Fibroblast of skin of right quadriceps (primary cell): ENCODE measurements at places on chromosomes 2 and 18.

DNA sequence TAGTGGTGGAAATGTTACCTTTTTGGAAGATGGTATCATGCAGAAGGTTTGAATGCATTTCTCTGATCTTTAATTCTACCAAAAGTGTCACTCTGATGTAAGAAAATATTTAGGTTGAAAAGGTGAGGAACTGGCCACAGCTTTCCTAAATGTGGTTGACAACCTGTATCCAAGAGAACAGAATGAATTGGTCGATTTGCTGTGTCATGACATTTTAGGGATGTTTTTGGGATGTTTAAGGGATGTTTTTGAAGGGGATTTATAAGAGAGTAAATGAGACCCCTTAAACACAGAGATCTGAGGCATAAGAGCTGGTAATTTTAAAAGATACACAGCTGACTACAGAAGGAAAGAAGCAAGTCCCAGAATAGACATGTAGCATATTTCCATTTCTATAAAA is 270.8 kb upstream of the EPAS1 start:
- no peak for DNase-seq

DNA sequence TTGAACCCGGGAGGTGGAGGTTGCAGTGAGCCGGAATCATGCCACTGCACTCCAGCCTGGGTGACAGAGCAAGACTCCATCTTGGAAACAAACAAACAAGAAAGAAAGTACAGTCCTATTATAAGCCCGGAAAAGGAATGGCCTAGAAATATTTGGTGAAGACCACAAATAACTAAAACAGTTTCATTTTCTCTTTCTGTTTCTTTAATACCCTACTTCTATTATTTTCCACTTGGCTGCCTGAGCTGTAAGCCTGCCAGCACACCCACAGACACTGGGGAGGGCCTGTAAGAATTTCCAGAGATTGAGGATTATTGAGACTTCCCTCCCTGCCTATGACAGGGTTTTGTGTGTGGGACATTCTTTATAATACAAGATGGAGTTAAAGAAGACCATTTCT is 188.0 kb upstream of the DCC start:
- no peak for DNase-seq

- DNase-seq = no peak
Observed at GRCh38 chr18:37422596-37422995, 143.0 kb downstream of the CELF4 start.

- DNase-seq = no peak
Observed at GRCh38 chr18:56358608-56359280, 279.6 kb downstream of the TXNL1 start.

DNA sequence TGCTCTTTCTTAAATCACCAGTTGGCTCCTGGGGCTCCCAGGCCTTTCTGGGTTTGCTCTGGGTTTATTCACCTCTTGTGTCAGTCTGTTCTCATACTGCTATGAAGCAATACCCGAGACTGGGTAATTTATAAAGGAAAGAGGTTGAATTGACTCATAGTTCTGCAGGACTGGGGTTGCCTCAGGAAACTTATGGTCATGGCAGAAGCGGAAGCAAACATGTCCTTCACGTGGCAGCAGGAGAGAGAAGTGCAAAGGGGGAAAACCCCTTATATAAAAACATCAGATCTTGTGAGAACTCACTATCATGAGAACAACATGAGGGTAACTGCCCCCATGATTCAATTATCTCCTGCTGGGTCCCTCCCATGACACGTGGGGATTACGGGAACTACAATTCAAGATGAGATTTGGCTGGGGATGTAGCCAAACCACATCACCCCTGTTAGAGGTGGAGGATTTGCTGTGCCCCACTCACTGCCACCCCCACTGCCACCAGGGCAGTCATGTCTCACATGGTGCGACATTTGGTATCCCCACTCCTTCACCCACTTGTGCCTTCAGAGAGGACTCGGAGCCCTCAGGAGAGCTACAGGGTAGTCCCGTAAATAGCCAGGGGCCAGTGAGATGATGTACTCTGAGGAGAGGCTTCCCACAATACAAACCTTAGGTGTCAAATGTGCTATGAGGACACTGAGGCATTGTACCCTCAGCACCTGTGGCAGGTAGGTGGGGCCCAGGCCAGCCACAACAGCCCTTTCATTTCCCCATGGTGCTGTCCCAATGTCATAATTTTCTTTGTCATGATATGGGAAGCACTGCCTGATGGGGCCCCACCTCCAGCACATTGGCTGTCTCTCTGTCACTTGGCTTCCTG is 35.7 kb downstream of the CDC42EP3 start:
- peak; percentile 88 for DNase-seq

- DNase-seq = no peak
Observed at GRCh38 chr2:2226326-2226725, 104.7 kb downstream of the MYT1L start.

GRCh38 chr2:129361688-129362087 is 617.8 kb upstream of the RAB6C start:
- no peak for DNase-seq
